ENCODE measurements at places on chromosomes 16 and 17.
A peak's percentile ranks its signal among the peaks of the same experiment; 100 is the strongest.

DNA sequence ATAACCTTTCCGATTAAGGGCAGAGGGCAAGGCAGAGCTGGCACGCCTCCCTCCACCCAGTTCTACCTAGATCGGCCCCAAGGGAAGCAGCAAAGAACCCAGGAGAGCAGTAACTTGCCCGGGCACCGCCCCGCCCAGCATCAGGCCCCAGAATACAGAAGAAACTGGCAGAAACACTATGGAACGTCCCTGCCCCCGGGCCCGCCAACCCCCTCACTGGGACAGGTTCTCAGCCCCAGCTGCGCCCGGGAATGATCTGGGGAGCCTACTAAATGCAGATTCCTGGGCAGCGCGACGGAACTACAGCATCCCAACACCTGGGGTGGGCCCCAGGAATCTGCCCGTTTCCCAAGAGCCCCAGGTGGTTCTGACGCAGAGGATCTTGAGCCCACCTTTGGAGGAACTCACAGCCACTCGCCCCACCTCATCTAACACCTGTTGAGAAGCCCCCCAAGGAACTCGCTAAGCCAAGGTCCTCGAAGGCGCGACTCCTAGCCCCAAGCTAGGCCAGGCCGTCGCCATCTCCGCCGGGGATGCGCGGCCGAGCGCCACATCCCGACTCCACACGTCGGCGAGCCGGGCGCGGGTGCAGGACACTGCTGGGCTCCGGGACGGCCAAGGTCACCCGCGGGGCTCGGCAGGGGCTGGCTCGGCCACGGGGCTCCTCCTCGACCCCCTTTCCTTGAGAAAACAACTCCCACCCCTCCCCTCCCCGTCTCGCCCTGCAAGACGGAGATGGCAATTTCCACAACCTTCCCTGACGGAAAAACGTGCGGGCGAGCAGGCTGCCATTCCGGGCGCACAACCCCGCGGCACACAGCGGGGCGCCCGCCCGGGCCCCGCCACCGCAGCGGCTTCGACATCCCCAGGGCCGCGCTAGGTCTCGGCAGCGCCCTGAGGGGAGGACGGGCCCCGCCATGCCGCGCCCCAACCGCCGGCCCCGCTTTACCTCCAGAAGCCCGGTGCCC is 913 bp downstream of the CDIP1 start:
- no peak for DNase-seq

DNA sequence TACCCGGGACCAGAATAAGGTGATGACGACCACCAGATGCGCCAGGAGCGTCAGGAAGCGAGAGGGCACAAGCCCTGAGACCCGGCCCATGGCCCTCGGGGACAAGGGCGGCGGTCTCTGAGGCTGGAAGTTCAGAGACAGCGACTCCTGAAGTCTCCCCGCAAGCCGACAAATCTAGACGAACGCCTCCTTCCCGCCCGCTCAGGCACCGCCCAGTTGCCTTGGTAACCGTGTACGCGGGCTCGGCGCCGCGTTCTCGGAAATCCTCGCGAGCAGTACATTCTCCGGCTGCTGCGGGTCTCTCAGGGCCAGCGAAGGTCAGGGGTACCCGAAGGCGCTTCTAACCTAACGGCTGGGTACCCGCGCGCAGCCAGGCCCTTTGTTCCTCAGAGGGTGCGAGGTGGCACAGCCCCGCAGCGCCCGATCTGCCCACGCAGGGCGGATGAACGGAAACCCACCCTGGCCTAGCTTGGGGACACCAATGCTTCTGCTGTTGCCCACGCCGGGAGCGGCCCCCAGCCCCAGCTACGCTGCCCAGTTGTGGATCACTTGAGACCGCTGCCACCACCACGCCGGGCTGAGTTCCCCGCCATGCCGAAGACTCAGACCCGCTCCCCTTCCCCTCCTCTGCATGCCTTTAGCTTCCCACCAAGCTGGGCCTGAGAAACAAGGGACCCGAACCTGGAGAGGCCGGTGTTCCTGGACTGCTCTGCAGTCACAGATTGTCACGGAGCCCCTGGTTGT is at the start of gene TMEM107:
TSS of gene TMEM107 (minus strand) at position 184 of the 744 bp plus-strand sequence. CDS start at position 90, 94 bp downstream.
- DNase-seq: peak; percentile 94

- DNase-seq: no peak
Observed at GRCh38 chr17:76537288-76537577, 276 bp downstream of the CYGB start.

- DNase-seq: no peak
Observed at GRCh38 chr17:50187394-50187725, 14.1 kb downstream of the COL1A1 start.

GRCh38 chr16:56399486-56399885 is 25.9 kb downstream of the AMFR start:
- DNase-seq: no peak

GRCh38 chr17:37732316-37732715 is 12.5 kb downstream of the HNF1B start:
- no peak for DNase-seq

- no peak for DNase-seq
Observed at GRCh38 chr16:27238016-27238587, 30.5 kb downstream of the NSMCE1 start.

GRCh38 chr16:89633064-89633631 is 19.7 kb downstream of the DPEP1 start:
- DNase-seq: no peak

GRCh38 chr16:68488554-68488953 is 40.2 kb upstream of the SMPD3 start:
- no peak for DNase-seq

- no peak for DNase-seq
Observed at GRCh38 chr16:4687946-4688673, 5.3 kb upstream of the NUDT16L1 start.

DNA sequence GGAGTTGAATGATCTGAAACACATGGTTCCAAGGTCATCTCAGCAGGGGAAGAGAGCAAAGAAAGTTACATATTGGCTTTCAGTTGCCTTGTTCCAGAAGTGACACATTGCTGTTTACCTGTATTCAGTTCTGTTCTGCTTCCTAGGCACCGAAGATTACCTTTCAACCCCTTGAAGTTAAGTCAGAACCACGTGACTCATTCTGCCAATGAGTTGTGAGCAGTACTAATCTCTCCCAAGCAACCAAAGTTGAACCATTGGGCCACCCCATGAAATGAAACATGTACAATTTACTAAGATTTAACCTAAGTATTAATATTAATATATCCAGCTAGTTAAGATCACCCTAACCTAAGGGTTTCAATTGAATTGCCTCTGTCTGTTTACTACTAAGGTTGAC is 439.2 kb upstream of the MAF start:
- DNase-seq: no peak

DNA sequence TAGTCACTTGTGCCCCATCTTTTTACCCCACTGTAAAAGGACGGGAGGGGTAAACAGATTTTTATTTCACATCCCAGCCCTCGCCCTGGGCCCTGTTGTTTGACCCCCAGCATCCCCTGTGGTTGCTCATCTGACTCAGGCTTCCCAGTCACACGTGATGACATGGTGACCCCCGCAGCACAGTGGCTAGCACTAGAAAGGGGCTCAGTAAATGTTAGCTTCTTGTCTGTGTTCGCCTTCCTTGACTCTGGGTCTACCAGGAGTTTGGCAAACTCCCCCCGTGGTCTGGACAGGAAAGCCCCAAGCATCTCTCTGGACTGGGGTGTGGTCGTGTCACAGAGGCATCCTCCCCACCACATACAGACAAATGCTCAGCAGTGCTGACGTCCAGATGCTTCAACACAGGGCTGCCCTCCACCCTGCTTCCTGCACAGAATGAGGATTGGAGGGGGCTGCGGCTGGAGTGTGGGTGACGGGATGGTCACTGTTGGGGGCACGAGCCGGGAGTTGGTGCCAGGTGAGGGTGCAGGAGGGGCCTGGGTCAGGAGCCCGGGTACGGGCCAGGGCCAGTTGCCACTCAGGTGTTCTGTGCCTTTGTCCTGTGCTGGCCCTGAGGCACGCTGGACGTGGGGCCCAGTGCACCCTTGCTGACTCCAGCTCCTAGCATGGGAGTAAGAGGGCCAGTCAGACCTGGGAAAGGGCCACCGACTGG is 69.1 kb downstream of the METRNL start:
- DNase-seq: no peak

DNA sequence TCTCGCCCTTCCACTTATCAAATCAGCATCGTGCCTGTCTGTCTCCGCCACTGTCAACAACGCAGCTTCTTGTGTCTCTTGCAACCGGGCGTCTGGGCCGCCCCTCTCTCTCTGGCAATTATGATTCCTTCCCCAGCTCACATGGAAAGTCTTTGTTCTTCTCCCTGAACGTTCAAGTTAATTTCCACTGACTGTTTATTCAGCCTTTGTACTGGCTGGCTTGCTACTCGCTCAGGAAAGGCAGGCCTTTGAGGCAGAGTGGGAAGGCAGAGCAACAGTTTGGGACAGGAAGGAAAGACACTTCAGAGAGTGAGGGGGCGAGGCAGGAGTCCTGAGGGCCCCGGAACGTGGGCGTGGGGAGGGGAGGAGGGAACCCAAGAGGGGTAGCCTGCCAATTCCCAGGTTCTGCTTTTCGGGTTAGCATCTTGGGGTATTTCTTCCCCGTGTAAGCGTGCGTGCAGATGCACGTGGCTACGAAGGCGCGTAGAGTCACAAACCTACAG is 50.8 kb downstream of the AKAP1 start:
- DNase-seq: peak; percentile 89

- DNase-seq: no peak
Observed at GRCh38 chr17:51647826-51648225, 387.5 kb downstream of the UTP18 start.

GRCh38 chr17:76369379-76369778 is 15.0 kb upstream of the SPHK1 start:
- DNase-seq: no peak

DNA sequence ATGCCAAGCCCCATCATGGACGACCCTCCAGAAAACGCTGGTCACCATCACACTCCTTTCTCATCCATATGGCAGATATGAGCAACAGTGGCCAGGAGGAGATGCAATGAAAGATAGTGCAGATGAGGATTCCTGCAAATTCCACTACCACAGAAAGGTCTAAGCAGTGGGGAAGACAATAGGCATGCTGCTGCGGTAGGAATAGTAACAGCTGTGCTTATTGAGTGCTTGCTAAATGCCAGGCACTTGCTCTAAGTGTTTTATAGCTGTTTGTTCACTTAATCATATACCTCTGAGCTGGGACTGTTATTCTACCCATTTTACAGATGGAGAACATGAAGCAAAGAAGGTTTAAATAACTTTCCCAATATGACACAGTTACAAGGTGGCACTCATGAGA is 46.6 kb upstream of the AKAP1 start:
- no peak for DNase-seq

- no peak for DNase-seq
Observed at GRCh38 chr17:4833941-4834680, 971 bp downstream of the MINK1 start.

DNA sequence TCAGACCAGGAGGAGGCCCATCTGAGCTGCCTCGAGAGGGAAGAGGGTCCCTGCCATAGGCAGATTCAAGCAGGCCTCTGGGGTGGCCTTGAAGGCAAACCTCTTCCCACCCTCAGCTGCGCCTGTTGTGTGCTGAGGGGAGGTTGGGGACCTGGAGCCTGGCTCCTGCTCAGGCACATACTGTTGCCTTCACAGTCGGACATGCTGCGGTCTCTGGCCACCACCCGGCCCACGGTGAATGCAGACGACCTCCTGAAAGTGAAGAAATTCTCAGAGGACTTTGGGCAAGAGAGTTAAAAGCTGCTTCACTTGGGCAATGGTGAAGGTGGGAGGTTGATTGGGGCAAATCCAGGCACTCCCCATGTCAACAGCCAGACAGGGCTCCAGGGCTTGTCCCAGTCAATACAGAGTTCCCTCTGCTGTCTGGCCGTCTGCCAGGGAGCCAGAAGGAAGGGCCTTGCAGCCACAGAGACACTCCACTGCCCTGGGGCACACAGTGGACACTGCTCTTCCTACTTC is 6.3 kb downstream of the PDF start:
- DNase-seq: no peak

GRCh38 chr16:88601313-88602036 is 31.3 kb downstream of the ZC3H18 start:
- no peak for DNase-seq

GRCh38 chr17:68356949-68357455 is 65.7 kb downstream of the ARSG start:
- DNase-seq: no peak

DNA sequence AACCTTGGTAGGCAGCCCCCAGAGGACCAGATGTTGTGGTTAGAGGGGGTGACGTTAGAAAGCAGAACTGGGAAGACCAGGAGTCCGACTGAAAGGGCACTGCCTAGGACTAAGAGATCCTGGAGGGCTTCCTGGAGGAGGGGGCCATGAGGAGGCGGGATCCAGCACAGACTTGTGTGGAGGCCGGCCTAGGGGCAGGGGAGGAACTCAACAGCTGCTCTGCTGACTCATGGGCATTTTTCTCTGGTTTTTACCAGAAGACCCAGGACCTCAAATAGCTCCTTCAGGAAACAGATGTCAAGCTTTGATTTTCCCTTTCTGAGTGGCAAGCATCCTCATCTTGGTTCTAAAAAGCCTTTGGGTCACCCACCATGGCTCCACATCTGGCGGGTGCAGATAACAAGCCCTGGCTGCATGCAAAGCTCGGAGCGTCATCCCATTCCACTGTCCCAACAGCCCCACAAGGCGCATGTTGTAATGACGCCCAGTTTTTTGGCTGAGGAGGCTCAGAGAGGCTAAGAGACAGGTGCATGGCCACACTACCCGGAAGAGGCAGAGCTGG is 29.0 kb downstream of the IL21R start:
- no peak for DNase-seq

- no peak for DNase-seq
Observed at GRCh38 chr16:80991792-80992430, 14.8 kb downstream of the CMC2 start.

DNA sequence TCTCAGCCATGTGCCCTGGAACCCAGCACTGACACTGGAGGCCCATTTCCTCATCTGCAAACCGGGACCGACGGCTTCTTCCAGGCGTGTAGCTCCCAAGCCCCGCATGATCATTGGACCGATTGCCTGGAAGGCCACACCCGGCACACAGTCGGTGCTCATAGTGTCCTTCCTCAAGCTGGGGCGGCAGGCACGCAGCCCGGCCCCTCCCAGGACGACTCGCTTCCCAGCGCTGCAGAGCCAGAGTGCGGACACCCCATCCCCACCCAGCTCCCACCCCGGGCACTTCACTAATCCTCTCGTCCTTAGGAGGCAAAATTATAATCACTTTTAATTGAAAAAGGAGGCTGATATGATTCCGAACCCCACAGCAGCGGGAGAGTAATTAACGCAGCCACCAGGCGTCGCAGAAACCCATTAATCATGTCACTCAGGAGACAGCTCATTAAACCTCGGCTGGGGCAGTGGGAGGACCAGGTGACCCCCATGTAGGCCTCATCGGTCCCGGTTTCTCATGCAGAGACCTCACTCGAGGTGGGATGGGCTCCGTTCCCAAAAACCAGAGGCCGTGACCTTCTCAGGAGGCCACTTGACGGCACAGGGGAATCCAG is 33.1 kb downstream of the ZNF469 start:
- DNase-seq: no peak

DNA sequence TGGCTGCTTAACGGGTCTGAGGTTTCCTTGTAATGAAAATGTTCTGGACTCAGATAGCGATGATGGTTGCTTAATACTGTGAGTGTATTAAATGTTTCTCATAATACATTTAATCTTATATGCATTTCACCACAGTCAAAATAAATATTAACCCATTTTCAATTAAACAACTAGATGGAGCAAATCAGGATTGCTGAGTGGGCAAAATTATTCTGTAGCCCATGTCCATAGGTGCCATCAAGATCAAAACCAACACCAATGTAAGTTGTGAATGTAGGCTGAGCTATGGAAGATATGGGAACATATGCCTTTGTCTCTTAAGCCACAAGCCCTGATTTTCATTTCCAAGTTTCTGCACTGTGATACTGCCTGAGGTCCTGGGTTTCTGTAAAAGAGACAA is 572.6 kb upstream of the EEF2KMT start:
- DNase-seq: no peak
